ENCODE measurements at places on chromosomes 6 and 20.
A peak's percentile ranks its signal among the peaks of the same experiment; 100 is the strongest.

DNA sequence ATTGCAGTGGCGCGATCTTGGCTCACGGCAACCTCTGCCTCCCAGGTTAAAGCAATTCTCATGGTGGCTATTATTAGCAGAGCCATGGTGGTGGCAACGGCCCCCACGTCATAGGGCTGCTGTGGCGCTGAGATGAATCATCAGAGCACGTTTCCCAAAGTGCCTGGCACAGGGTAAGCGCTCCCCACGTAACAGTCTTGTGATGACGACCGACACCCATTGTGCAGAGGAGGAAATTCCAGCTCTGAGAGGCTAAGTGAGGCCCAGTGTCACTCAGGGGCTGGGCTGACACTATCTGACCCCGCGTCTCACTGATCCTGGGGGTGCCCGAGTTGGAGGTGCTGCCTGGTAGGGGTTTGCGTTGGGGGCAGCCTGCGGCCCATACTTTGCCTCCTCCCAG is 16.2 kb downstream of the SUN5 start:
- no peak for DNase-seq

DNA sequence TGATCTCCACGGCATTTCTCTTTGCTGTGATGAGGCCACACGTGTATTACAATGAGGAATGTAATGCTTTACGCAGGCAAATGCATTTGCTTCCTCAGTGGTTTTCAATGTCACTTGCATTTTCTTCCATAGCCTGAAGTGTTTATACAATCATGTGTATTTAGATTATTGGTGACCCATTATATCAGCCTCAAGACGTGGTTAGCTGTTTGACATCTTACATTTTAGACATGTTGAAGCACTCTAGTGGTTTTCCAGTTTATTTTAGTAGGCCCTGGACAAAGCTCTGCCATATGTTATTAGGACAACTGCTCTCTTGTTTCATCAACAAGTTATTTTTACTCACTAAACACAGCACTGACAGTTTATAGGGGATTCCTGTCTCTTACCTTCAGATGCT is 200.4 kb downstream of the UTRN start:
- DNase-seq = no peak

GRCh38 chr6:134073161-134073560 is 20.7 kb upstream of the SLC2A12 start:
- no peak for DNase-seq

DNA sequence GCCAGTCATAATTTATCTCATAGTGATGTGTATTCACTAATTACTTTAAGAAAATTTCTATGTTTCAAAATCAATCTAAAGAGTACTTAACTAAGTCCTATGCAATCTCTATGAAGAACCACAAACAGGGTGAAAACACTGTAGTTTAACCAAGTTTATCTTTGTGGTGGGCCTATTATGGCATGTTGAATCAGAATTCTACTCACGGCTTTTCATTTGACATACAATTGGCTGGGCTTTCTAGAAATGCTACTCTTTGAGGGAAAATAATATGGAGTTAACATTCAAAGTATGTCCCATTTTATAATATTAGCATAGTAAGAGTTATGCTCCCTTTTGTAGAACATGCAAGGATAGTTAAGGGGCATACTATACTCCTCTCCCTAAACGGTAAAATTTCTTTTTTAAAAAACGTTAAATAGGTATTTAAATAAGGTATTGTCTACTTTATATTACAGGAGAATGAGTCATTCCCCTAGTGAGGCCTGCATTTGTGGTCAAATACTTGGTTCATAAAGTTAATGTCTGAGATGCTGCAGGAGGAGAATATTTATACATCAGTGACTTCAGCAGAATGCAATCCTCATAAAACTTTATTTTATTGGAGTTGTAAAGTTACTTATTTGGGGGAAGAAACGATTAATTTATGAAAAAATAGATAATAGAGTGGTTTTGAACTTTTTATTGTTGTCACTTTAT is 1.8 kb downstream of the MOXD1 start:
- DNase-seq = peak; percentile 85

DNA sequence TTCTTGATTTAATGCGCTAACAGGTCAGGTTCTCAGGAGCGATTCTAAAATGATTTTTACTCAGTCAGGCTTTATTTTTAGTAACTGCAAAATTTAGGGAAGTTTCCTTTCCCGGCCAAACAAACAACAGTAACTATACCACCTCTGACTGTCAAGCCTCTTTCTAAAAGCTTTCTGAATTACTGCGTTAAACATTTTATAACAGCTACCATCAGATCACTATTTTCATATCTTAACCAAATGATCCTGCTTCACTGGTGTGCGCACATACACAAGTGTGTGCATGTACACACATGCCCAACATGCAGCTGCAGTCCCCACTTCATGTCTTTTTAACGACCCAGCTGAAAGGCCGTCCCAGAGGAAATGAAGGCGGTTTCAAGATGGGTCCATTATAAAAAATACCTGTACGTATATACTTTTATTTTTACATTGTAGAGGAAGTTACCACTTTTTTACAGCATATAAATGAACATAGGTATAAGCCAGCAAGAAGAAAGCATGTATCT is 25.0 kb downstream of the TMEM242 start:
- no peak for DNase-seq

- no peak for DNase-seq
Observed at GRCh38 chr20:8246153-8246552, 114.1 kb downstream of the PLCB1 start.

- DNase-seq = no peak
Observed at GRCh38 chr6:9205645-9206044, 770.3 kb upstream of the SLC35B3 start.

GRCh38 chr20:62885896-62886708 is 24.5 kb upstream of the TCFL5 start:
- DNase-seq = no peak

- DNase-seq = no peak
Observed at GRCh38 chr6:167690931-167691330, 135.8 kb upstream of the AFDN start.

DNA sequence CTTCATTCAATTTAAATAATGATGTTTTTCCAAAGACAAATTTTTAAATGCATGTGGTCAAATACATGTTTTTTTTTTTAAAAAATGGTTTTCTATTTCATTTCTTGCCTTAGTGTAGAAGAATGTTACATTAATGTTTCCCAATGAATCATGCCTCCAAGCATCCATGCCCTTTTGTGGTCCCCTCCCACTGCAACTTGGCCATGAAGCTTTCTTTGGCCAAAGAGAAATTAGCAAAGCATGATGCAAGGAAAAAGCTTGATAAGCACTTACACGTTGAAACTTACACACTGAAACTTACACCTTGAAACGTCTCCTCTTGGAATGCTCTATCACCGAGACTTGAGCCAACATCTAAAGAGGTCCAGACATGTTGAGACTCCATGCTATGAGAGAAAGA is 93.0 kb upstream of the ELOVL5 start:
- DNase-seq = peak; percentile 25

GRCh38 chr6:101393251-101393828 is at the start of gene GRIK2:
Gene GRIK2 (plus strand): TSS chr6:101393708.
- DNase-seq = no peak

DNA sequence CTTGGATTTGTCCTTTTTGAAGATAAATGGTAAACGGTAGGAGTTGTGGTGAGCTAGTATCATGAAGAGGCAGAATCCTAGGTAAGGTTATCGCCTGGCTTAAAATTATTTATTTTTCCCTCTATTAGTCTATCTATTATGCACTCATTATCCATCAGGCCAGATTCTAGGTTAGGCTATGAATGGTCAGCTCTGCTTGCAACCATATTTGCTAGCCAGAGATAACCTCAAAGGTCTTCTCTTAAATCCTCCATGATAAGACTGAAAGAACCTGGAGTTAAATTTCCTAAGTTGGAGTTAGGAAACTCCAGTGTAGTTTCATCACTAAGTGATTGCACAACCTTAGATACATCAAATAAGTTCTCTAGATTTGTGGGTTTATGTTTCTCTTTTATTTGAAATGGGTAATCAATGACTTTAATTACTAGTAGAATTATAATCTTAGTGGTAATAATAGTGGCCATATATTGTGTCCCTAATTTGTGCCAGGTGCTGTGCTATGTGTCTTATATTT is 302.1 kb upstream of the RUNX2 start:
- DNase-seq = no peak

DNA sequence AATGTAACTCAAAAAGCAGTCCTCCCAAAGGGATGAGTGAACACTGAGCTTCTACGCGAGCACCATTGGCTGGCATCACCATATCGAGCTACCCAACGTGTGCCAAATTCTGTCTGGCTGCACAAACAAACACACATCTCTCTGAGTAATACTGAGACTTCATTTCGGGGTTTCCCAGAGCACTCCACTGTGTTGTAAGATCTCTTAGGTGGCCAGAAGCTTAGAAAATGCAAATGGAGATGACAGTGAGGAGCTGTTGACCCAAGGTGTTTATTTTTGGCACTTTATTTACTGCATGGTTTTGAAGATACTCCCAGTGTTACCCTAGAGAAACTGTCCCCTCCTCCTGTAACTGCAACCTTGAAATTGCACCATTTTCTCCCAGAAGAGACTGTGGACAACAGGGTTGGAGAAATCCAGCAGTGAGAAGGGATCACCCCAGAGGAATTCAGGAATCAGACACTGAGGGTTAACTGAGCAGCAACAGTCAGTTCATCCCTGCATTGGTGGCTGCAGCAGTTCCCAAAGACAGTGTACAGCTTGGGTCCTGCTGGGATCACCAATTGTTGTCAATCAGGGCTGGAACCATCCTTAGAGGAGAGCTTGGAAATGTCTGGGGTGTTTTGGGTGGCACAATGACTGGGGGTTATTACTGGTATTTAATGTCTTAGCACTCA is 1.0 kb upstream of the RIPOR2 start:
- DNase-seq = no peak

- no peak for DNase-seq
Observed at GRCh38 chr20:50100552-50100951, 12.4 kb downstream of the UBE2V1 start.

DNA sequence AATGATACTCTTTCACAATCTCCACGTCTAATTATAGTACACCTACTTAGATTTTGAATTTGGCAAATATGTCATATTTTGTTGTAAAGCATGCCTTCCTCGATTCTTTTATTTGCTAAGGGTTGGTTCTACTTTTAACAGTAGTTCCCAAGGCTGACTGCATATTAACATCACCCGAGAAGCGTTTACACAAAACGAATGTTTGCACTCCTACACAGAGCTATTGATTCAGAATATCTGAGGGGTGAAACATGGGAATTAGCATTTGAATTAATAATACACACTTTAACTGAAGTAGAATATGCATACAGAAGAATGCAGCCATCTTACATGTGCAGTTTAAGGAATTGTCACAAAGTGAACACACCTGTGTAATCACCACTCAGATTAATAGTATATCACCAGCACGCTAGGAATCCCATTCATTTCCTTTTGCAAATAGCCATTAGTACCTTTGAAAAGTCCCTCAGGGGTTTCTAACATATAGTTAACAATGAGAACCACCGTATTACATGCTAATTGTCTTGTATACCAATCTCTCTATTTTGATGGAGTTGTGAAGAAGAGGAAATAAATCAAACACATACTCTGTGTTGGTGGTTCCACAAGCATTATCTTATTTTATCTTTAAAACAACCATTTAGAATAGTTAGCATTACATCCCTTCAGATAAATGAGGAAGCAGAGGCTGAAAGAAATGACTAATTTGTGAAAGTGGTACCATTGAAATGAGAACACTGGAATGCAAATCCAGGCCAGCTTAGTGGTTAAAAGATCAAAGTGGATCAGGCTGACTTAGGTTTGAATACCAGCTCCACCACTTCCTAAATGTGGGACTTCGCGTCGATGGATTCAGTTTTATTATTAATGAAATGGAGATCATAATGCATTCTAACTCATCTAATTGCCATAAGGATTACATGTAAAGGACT is 317.6 kb downstream of the HDGFL1 start:
- DNase-seq = no peak

GRCh38 chr20:18635380-18635779 is 47.5 kb downstream of the DTD1 start:
- DNase-seq = no peak

GRCh38 chr6:57117796-57118195 is 27.8 kb downstream of the ZNF451 start:
- DNase-seq = no peak

DNA sequence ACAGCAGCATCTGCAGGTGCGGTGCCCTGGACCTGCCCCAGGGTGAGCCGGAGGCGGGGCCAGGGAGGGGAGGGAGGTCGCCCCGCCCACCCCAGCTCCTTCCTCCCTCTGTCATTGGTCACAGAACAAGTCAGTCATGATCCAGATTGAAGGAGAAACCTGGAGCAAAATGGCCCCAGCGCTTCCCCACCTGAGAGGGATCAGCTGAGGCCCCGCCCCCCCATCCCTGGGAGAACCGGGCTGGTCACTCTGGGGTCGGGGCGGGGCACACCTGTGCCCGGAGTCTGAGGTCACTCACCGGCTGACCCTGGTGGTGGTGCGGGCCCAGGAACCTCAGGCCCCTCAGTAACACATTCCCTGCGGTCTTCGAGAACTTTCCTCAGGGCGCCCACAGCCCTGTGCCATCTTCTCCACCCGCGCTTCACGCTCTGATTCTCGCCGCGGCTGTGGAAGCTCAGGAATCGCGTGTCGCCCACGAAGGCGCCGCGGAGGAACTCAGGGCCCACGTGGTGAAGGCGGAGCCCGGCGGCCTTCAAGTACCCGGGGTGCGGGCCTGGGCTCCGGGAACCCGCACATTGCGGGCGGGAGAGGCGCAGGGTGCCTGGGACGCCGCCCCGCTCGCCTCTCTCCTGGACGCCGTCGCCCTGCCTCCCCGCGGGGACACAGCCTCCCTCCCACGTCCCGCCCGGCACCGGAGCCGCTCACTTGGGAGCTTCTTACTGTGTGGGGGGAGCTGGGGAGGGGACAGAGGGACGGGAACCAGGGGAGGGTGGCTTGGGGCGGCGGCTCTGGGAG is 36.4 kb upstream of the HLA-C start:
- no peak for DNase-seq

DNA sequence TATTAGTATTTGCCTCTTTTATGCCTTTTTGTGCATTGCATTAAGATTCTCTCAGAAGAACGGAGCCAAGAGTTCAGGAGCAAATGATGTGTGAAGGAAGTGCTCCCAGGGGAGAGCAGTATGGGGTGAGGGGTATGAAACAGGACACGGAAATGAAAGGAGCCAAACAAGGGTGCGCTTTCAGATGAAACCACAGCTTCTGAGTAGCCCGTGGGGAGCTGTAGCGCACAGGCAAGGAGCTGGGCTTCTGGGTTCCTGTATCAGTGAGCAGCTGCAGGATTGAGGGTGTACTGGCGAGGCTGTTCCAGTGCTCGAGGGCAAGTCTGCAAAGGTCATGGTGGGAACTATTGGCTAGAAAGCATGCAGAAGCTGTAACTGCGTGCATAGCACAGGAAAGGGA is 25.4 kb downstream of the ANKEF1 start:
- DNase-seq = no peak

DNA sequence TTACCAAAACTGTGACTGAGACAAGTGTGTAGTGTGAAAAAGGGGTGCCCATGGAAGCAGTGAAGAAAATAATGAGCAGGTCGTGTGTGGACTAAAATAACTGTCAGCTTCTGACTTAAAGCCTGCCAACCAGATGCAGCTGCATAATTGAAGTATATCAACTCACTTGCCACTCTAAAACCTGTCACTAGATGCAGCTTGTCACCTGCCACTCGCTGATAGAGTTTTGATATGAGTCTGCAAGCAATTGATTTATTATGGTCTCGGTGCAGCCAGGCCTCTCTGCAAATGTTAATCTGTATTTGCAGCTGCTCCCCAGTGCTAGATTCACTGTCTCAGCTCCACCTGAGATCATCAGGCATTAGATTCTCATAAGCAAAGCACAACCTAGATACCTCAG is 1090.0 kb upstream of the EYS start:
- no peak for DNase-seq

Data from BJ (cell line).